Stimulated activated CD4-positive, alpha-beta T cell treated with anti-CD3 and anti-CD28 coated beads, TNF-alpha, amount 100 ng/mL, for 4 hours (primary cell): ENCODE measurements at places on chromosomes 7 and 10.

DNA sequence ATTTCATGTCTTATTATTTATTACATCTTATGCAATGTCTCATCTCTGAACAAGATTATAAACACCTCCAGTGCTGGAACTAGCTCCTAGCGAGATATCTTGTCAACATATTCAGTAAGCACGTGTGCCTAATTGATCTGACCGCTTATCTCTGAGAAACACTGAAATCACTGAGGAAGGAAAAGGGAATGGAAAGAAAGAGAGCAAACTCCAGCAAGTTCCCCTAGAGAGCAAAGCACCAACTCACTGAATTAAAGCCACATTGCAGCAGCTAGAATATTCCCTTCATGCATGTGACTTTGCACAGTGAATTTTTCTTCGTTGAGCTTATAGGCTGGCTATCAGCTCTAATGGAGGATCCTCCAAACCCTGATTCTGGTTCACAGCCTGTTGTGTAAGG is 177.1 kb upstream of the FRMD4A start:
- DNase-seq = no peak

DNA sequence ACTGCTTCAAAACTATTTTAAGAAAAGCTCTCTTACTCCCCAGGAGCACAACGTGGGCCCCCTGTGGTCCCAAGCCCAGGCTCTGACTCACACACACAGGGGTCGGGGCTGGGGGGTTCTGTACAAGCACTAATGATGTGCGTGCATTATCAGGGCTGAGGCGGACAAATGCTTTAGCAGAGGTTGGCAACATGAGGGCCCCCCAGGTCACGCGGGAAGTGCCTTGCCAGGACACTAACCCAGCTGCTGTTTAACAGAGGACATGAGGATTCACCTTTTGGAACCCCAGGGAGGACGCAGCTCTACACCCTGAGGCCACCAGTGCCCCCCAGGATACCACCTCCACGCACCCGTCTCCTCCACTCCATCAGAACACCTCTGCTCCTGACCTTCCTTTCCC is 342.8 kb downstream of the DNAJB6 start:
- DNase-seq = no peak

DNA sequence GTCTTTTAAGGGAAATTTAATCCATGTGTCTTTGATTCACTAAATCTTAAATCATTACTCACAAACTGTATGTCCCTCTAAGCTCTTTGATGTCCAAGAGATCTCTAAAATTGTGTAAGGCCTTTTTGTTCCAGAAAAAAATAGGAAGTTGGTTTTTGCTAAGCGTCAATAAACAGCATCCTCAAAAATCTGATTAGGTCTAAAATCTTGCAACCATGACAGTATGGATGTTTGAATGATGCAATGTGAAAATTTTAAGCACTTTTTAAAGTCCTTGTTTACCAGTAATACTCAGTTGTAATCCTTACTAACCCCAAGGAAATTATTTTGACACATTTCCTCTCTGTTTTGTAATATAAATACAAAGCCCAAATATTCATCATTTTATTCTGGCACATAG is 6.8 kb downstream of the MET start:
- no peak for DNase-seq

DNA sequence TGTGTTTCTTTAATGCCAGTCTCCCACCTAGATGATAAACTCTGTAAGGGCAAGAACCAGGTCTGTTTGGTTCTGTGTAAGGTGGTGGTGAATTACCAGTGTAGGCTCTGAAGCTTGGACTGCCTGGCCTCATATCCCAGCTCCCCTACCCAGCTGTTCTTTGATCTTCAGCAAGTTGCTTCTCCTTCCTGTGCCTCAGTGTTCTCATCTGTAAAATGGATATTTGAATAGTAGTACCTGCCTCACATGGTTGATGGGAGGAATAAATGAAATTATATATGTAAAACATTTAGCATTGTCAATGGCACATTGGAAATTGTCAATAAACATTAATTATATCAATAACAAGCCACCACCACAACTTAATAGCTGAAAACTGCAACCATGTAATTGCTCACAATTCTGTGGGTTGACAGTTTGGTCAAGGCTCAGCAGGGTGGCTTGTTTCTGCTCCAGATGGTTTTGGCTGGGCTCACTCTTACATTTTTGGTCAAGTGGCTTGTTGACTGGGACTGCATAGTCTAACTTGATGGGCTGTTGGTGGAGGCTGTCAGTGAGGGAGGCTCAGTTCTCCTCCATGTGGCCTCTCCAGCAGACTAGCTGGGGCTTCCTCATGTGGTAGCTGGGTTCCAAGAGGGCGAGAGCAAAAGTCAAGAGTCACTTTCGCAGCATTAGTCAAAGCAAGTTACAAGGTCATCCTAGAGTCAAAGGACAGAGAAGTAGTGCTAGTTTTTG is 84.5 kb upstream of the DUSP5 start:
- DNase-seq = no peak

DNA sequence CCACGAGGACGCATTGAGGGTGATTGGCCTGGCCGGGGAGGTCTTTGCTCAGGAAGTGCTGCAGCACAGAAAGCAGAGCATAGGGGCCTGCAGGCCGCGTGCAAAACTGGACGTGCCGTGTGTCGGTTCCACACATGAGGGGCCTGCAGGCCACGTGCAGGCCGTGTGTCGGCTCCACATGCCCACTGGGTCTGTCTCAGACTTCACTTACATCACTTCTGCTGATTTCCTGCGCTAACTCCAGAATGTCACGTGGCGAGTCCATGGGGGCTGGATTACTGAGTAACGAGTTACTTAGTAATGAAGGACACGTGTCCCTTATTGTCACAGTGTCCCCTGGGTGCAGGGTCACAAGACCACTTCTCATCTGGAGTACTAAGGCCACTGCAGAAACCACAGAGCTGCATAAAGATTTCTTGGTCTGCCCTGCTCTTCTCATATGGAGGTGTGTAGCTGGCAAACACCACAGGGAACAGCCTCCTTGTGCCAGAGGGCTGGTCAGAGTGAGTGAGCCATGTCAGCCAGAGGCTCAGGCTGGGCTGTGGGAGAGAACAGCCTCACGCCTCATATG is 60.8 kb downstream of the GDI2 start:
- DNase-seq = no peak

DNA sequence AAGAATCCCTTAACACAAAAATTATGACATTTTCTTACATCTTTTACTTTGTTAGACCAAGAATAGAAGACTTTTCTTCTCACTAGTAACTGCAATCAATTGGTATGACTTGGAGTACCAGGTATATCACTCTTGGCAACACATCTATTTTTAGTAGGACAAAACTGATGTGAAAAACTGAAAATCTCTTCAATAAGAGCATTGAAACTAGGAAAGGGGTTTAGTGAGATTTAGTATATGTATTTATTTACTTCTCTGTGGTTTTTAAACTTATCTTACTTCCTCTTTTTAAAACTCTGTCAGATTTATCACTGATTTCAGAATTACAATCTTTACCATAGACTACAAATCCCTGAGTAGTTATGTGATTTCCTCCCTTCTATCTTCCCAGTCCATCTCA is 366.2 kb downstream of the PCDH15 start:
- DNase-seq = no peak

DNA sequence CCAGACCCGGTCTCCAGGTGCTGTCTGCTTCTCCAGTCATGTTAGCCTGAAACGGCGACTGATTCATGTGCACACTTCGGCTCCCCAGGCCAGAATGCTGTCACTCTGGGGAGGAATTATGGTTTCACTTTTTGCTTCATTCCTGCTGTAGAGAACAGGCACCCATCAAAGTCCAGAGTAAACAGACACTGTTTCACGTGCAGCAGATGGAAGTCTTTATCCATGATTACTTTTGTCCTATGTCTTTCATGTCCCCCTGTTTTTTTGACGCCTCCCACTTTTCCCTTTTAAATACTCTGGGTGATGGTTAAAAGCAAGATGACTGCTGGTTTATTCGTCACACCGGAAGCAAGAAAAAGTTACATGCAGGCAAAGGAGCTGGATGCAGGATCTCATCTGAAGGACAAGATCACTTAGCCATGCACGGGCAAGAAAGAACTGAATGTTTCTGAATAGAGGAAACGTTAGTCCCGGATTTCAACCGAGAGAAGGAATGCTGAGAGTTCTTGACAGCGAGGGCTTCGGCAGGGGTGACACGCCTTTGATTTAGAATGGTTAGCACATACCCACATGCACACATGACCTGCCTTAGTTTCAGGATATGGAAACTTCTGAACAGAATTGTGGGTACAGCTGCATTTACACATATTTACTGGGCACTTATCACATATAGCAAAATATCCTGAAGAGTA is 250.0 kb upstream of the KLF6 start:
- DNase-seq = no peak
